ENCODE measurements at places on chromosomes 16 and 17. TPM values are rescaled to one million over a fixed set of nuclear protein-coding genes. Genes with fewer than 3 reads are reported as not detected.

DNA sequence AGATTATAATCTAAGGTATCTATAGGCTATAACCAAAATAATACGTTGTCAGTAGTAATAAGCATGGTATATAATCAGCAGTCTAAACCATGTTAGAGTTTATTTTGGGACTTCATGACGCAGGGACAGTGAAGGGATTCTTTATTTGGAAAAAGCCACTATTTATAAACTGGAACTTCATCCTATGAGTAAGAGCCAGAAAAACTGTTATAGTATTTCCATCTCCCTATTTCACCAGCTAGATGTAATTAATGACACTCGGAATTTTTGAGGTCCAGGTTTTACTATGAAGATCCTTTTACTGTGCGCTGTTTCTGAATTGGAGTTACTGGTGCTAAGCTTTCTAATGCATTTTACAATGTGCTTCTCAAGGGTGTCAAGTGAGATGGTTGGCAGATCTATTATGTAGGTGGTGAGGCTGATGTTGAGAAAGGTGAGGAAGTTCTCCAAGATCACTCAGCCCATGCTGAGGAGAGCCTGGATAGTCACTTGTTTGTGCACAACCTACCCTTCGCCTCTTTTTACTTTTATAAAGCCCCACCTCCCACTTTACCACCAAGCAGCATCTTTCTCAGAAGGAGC is 149.3 kb downstream of the MSI2 start:
- no peak for DNase-seq

DNA sequence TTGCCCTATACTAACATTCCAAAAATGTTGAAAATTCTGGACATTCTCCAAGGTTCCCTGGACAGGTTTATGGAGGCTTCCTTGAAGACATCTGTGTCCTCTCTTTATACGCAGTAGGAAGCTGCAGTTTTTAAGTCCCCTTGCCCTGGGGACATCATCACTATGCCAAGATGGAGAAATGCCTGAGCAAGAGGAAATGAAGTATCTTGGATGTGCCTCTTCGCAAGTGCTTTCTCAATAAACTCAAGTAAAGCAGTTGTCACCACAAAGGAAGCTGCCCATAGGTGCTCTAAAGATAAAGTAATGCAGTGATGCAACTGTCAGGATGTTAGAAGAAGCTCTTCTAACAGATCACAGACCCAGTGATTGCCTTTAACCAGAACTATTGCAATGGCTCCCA is 71.0 kb downstream of the CDYL2 start:
- DNase-seq = no peak

DNA sequence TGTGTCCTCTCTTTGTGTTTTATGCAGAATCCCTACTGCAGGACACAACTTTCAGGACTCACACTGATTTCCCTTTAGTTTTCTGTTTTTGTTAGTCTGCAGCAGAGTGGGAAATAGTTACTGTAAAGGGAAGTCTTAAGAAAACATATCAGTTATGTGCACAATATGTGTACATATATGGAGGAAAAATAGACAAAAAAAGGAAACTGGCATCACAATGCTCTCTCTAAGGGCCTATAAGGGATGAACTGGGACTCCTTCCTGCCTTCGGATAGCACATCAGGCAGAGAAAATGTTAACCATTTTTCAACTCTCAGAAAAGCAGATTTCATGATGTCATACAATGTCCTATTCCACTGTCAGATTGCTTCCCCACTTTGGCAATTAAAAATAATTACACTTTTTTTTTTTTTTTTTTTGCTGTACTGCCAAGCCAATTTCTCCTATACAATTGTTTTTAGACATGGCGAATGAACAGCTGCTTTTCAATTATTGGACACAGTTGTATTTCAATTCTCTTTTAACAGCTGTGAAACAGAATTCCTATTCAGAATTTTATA is 112.5 kb upstream of the KCNJ16 start:
- no peak for DNase-seq

DNA sequence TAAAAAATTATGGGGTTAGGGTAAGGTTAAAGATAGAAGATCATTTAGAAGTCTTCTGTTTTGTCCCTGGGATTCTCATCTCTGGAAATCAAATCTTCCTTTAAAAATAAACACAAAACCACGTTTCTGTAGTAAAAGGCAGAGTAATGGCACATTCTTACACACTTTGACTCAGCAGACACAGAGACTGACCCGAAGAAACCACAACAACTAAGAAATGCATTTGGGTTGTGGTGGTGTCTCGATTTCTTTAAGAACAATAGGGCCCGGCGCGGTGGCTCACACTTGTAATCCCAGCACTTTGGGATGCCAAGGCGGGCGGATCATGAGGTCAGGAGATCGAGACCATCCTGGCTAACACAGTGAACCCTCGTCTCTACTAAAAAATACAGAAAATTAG is 54.9 kb upstream of the MYH10 start:
- no peak for DNase-seq

The ABI3 gene
- total RNA-seq = not detected

DNA sequence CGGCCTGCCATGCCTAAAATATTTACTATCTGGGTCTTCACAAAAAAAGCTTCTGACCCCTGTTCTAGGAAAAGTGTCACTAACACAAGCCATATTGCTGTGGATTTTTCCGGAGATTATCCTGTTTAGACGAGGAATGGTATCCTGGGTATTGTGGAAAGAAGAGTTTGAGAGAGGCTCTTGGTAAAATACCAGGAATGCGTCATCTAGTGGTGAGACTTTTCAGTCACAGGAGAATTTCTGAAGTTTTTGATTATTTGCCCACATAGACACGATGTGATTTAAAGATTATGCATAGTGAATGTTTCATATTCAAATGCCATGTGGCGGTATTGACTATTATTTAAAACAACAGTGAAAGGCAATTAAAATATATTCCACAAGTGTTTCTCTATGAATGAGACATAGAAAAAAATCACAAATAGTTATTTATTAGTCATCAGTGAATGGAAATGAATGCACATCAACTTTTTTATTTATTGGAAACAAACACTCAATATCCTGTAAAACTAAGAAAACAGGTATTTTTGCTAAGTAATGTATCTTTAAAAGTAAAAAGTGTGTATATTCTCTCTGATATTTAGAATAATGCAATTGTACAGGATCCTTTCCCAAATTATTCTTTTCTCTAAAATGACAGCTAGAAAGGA is 7.8 kb downstream of the KRT28 start:
- peak; percentile 9 for DNase-seq

The MT1A gene
- not detected for total RNA-seq

DNA sequence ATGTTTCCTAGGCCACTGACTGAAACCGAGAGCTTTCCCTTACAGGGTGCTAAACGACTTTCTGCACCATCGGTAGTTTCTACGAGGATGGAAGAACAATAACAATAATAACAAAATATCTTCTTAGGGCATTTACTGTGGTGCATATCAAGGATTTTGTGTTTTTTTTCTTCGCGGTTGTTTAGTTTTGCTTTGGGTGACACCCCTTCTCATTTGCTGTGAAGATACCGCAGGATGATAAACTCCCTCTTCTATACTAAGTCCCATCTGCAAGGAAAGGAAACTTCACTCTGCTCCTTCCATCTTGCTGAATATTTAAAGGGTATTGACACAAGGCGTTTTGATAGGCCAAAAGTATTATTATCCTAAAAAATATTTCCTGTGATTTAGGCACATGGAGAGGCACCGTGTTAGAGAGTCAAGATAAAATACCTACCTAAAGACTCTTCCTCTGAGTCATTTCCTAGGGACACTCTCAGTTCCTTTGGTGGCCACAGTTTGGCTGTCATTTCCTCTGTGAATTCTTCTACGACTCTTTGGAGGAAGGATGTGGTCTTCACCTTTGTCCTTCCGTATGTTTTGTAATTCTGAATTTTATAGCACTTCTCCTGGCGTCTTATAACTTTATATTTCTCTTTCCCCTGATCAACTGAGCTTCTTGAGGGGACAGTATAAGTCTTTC is 318.8 kb downstream of the CDH13 start:
- DNase-seq = no peak

DNA sequence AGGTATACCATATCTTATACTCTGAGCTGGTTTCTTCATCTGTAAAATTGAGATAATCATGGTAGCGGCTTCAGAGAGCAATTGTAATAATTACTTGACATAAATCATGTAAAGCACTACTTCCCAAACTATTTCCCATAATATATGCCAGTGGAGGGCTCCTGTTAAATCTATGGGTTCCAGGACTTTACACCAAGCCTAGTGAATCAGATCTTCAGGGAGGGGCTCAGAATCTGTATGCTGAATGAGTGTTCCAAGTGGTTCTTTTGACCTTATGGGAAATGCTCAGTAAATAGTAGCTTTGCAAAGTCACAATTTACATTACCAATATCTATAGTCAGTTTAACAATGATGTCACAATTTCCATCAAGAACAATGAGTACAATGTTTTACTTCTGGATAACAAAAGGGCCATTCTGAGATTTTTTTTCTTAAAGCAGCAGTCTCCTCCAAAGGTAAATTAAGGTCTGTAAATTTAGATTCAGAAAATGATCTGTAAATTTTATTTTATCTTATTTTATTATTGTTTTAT is 50.9 kb upstream of the NLK start:
- no peak for DNase-seq

The PAQR4 gene
- 6.8 TPM for total RNA-seq

DNA sequence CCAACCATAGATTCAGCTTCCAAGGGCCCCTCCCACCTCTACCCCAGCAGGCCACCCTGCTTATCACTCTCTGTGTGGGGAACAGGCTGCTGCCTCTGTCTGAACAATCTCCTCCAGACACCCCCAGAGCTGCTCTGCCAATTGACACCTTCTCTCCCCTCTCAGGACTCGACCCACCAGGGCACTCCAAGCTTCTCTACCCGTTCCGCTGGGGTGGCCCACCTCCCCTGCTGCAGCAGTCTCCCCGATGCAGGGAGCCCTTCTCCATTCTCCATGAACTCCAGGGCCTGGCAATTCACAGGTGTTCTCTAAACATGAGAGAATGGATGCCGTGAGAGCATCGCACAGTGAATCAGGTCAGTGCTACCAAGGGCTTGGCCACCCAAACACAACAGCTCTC is 28.3 kb upstream of the FAAP100 start:
- DNase-seq = no peak

- DNase-seq = no peak
These were observed 998 bp upstream of the PRKCA start for GRCh38 chr17:66301367-66301863.

The NPIPA8 gene
- 23.2 TPM for total RNA-seq

DNA sequence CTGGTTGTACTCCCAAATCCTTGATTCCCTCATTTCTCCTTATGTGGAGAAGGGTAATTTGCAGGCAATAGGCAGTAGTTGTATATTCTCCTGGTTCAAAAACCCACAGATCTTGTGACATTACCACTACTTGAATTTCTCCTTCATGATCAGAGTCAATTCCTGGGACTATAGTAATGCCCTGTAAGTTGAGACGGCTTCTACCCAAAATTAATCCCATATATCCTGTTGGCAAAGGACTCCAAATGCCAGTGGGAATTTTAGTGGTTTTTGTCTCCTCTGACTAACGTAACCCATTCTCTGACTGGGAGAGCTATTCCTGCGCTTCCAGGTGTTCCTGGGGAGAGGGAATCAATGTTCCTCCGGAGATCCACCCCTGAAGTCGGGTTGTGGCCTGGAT is 11.6 kb upstream of the ZNF689 start:
- no peak for DNase-seq

DNA sequence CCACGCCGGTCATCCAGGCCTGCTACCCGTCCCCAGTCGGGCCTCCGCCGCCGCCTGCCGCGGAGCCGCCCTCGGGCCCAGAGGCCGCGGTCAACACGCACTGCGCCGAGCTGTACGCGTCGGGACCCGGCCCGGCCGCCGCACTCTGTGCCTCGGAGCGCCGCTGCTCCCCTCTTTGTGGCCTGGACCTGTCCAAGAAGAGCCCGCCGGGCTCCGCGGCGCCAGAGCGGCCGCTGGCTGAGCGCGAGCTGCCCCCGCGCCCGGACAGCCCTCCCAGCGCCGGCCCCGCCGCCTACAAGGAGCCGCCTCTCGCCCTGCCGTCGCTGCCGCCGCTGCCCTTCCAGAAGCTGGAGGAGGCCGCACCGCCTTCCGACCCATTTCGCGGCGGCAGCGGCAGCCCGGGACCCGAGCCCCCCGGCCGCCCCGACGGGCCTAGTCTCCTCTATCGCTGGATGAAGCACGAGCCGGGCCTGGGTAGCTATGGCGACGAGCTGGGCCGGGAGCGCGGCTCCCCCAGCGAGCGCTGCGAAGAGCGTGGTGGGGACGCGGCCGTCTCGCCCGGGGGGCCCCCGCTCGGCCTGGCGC is 2.4 kb downstream of the HIC1 start:
- DNase-seq = no peak

The SYT17 gene
- not detected for total RNA-seq

The MT1E gene
- 158 TPM for total RNA-seq

The CD79B gene
- 0.17 TPM for total RNA-seq

The CES3 gene
- total RNA-seq = 1.3 TPM

The CHST6 gene
- 1.3 TPM for total RNA-seq

DNA sequence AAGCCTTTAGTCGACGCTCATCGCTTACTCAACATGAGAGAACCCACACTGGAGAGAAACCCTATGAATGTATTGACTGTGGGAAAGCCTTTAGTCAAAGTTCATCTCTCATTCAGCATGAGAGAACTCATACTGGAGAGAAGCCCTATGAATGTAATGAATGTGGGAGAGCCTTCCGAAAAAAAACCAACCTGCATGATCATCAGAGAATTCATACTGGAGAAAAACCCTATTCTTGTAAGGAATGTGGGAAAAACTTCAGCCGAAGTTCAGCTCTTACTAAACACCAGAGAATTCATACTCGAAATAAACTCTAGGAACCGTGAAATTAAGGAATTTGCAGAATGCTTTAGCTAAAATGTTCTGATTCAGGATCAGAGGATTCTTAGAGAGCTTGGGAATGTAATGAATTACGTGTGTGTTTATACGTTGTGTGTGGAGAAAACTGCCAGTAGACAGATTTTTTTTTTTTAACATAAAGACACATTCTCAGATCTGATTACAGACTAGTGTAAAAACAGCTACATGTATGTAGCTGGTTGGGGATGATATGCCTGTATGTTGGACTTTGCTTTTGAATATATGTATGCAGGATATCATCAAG is 25.4 kb downstream of the ZFP90 start:
- DNase-seq = no peak

The CIITA gene
- total RNA-seq = 0.35 TPM

GRCh38 chr16:50402298-50402895 is 33.6 kb upstream of the BRD7 start:
- DNase-seq = no peak

The KRTAP1-1 gene
- not detected for total RNA-seq

- peak; percentile 65 for DNase-seq
These were observed 548 bp downstream of the HAGH start for GRCh38 chr16:1825864-1826690.

GRCh38 chr17:74742153-74742515 is 5.1 kb downstream of the RAB37 start:
- DNase-seq = no peak

- peak; percentile 54 for DNase-seq
These were observed 31.0 kb downstream of the TBX21 start for GRCh38 chr17:47763913-47764582.

GRCh38 chr17:5047446-5047845 is 12.2 kb upstream of the SLC52A1 start:
- no peak for DNase-seq
